Fibroblast of the aortic adventitia (primary cell): ENCODE measurements at places on chromosomes 16 and 17.
A peak's percentile ranks its signal among the peaks of the same experiment; 100 is the strongest.

GRCh38 chr16:85853547-85854545 lies 45.1 kb upstream of the IRF8 start:
- no peak for DNase-seq

DNA sequence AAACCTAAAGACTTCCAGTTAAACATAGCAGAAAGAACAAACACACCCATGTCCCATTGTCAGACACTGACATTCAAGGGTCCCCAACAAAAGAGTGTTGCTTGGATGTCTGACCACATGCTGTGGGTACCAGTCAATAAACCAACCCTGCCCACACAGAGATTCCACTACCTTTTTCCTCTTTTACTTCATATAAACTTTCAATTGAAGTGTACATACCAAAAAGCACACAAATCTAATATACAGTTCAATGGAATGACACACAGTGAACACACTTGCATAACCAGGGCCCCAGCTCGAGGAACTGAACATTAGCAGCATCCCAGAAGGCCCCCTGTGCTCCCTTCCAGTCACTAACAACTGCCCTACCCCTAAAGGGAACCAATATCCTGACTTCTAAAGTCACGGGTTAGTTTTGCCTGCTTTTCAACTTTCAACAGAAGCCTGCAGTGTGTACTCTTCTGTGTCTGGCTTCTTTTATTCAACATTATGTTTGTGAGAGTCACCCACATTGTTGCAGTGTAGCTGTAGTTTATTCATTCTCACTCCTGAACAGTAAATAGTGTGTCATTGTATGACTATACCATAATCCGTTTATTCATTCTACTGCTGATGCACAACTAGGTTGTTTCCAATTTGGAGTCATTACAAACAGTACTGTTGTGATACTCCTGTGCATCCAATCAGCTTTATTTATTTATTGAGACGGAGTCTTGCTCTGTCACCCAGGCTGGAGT lies 18.0 kb downstream of the CFDP1 start:
- DNase-seq = no peak

- DNase-seq = no peak
Measured at GRCh38 chr16:10368969-10369551, 16.8 kb upstream of the ATF7IP2 start.

- DNase-seq = no peak
Measured at GRCh38 chr17:65533056-65533745, 28.2 kb downstream of the AXIN2 start.

- peak; percentile 70 for DNase-seq
Measured at GRCh38 chr16:56793492-56793891, 63.6 kb downstream of the NUP93 start.

DNA sequence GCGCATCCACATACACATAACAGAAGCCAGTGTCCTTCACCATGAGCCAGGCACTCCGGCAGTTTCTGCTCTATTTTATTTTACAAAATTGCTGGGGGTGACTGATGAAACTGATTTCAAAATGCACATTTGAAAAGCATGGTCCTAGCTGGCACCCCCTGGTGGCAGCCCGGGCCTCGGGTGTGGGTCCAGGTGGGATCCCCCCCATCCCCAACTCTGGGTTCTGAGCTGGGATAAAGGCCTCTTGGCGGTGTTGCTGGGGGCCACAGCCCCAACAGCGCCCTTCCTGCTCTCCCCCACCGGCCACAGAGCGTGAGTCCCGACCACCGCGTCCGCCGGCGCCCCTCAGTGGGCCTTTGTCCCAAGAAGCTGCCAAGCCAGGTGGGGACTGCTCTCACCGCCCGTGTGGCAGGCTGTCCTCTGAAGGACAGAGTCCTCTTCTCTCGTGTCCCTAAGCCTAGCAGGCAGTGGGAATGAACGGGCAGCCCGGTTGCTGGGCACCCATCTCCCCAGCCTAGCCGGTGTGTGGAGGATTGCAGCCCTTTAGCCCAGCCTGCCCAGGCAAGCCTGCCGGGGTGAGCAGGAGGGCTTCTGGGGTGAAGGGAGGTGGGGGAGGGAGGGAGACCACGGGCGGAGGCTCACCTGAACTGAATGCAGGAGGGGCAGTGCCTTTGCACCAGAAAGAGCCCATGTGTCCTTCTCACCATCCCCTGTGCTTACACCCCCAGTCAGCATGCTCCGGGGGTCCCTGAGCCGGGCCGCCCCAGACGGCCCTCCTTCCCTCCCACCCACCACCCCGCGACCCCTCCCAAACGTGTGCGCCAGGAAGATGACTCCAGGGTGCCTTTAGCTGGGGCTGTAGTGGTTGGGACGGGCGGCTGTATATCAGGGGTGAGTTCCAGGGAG lies 898 bp downstream of the SNAI3 start:
- peak; percentile 62 for DNase-seq

DNA sequence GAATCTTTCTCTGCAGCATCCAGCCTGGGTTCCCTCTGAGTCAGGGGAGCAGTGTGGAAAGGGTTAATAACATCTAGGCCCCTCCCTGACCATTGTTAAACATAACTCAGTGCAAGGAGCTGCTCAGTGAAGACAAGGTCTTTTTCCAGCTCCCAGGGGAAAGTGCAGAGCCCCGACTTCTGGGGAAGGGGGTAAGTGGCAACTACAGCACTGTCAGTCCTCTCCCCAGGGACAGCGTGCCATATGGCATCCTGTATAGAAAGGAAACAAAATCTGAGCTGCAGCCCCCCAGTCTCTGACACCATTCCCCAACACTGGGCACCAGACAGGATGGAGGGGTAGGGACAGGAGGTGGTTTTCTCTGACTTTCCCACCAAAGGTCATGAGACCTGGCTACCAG lies 7.8 kb downstream of the MRPL27 start:
- no peak for DNase-seq
